Adipocyte (in vitro differentiated cells): ENCODE measurements at places on chromosomes 1 and 21.

- peak; percentile 54 for DNase-seq
These were observed 31.7 kb downstream of the RUNX3 start for GRCh38 chr1:24898152-24898908.

DNA sequence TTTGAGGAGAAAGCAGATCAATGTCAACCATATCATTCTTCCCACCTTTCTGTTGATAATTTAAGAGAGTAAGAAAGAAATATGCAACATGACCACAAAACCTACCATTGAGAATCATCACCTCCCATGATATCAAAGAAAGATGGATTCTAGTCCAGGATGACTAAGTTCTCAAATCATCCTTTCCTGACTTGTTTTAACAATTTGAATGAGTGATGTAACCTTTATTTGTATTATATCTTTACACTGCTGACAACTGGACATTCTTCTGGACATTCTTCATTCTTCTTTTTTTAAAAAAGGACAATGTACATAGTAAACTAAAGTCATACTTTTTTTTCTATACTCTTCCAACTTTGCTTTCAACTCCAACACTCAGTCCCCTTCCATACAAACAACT is 9.5 kb downstream of the PSMB4 start:
- no peak for DNase-seq

- peak; percentile 12 for DNase-seq
These were observed 5.0 kb downstream of the TAF5L start for GRCh38 chr1:229620876-229621275.

- peak; percentile 25 for DNase-seq
These were observed 30.9 kb downstream of the AGT start for GRCh38 chr1:230682882-230683610.

DNA sequence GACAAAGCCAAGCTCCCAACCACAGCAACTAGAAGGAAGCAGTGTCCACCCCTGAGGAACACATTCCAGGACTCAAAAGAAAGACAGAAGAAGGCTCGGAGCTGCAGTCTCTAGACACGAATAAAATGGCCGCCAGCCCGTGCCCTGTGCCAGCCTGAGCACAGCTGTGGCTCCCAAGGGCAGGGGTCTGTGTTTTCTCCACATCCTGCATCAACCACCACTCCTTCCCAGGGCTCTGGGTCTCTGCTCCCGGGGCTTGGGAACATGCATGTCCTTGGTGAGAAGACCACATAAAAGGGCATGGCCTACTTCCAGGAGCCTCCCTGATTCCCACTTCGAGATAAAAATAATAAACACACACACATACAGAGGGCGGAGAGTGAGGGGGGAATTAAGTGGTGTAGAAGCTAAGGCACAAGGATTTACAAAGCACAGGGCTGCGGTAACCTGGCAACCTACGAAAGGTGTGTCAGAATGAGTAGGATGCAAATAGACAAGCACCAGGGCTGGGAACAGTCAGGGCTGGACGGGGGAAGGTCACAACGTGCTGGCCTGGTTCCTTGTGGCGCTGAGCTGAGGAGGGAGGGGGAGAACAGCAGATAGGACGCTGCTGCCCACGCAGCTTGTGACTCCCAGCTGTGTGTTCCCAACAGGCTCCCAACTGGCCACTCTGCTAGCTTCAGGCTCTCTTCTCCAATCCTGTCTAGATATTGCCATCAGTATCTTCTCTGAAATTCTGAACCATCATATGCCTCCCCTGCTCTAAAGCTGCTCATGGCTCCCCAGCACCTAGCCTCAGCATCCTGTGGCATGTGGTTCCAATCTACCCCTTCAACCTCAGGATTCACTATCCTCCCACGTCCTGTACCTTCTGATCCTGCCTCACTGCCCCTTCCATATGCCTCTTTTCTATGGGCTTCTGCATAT is 72.5 kb downstream of the CD34 start:
- DNase-seq, result no peak

GRCh38 chr1:164726235-164726634 is 167.3 kb downstream of the PBX1 start:
- peak; percentile 94 for DNase-seq

GRCh38 chr1:226420897-226421296 is 13.0 kb upstream of the PARP1 start:
- DNase-seq, result no peak

- peak; percentile 89 for DNase-seq
These were observed 18.8 kb upstream of the EPS8L3 start for GRCh38 chr1:109782514-109782913.

DNA sequence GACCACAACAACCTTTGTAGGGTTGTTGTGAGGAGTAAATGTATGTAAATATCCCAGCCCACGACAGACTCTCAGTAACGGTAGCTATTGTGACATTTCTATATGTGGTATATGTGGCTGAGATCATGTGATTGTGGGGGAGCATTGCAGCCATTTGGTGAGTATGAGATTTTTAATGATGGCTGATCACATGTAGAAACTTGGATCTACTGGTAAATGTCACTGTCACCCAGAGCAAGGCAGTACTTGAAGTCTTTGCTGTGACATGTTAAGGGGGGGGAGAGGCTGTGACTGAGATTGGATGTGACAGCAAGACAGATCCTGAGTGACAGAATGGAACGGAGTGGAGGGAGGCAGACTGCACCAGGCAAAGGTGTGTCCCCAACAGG is 23.9 kb upstream of the MEF2D start:
- no peak for DNase-seq

GRCh38 chr21:36766511-36766910 is 67.6 kb downstream of the SIM2 start:
- no peak for DNase-seq

- DNase-seq, result peak; percentile 52
These were observed 9.7 kb downstream of the LPAR3 start for GRCh38 chr1:84883286-84883685.

DNA sequence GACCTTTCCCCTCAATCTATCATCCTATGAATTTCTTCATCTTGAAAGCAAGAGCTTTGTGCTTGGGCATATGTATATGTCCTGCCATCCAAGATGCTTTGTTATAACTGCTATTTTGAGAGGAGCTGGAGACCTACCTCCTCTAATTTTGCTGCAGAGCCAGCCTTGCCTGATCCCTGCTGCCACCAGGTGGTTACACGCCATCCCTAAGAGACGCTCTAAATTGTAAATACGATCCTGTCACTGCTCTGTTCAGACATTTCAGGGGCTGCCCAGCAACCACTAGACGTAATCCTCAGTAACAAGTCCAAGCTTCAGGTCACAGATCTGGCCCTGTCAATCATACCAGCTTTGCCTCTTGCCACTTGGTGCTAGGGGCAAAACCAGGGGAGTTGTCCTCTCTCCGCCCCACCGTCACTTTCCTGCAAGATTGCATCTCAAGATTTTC is 32.9 kb downstream of the GPA33 start:
- peak; percentile 1 for DNase-seq

DNA sequence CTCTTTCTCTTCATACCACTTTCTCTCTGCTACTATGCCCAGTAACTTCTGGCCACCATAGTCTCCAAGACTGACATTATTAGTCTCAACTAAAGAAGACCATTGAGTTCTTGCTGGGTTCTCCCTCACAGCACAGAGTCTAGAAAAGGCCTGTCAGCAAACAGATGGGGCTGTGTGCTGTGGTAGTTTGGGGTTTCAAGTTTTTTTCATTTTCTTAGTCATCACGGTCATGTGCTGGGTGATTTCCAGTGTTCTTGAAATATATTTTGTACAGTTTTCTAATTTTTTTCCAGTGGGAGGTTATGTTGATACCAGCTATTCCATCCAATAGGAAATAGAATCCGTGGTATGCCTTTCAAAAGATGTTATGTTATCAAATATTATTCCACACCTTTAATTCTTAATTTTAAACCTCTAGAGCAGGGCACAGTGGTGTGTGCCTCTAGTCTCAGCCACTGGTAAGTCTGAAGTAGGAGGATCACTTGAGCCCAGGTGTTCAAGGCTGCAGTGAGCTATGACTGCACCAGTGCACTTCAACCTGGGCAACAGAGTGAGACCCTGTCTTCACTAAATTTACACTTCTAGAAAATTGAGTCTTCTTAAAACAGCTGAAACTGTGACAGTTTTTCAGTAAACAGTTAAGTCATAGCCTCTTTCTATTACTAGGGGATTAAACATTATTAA is 8.3 kb downstream of the CFHR2 start:
- DNase-seq, result no peak

- peak; percentile 3 for DNase-seq
These were observed 19.4 kb downstream of the ZBTB40 start for GRCh38 chr1:22471078-22471477.
